Renal cortex interstitium (tissue), 15 donors: ENCODE measurements at places on chromosomes 3 and 15.

GRCh38 chr3:94524102-94524919, 461.4 kb downstream of the NSUN3 start:
- DNase-seq = no peak

DNA sequence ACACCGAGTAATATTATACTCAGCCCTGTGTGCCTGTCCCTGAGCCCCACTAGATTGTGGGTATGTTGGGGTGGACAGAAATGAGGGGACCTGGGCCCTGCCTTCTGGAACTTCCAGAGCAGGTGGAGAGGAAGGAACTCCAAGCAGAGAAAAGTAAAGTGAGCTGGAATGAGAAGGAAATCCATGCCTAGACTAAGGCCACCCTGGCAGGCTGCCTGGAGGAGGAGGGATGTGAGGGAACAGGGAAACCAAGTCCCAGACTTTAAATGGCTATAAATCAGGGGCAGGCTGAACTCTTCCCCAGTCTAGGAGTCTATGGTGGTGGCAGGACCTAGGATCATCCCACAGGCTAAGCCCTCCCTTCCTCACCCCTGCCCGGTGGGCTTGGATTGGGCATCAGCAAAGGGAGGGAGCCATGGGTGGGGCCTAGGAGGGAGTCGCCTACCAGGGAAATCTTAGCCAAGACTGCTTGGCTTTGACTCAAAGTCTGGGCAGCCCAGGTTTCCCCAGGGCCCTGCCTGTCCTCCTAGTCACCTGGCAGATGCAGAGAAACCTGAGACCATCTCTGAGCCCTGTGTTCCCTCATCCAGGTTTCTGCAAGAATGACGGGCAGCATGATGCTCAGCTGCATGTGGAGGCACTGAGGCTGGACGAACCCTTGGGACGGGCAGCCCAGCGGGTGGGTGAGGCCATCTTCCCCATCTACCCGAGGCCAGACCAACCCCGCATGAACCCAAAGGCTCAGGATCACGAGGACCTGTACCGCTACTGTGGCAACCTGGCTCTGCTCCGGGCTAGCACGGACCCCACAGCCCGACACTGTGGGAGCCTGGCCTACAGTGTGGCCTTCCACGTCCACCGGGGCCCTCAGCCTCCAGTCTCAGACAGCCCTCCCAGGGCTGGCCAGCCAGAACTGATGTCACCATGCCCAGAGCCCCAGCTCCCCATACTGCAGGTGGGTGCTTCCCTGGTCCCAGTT, 15.6 kb upstream of the STRA6 start:
- DNase-seq = no peak

GRCh38 chr15:40045572-40046217, 6.7 kb upstream of the SRP14 start:
- DNase-seq = no peak

- DNase-seq = peak; percentile 48
These were observed 1.8 kb downstream of the RCCD1 start for GRCh38 chr15:90956274-90957030.

DNA sequence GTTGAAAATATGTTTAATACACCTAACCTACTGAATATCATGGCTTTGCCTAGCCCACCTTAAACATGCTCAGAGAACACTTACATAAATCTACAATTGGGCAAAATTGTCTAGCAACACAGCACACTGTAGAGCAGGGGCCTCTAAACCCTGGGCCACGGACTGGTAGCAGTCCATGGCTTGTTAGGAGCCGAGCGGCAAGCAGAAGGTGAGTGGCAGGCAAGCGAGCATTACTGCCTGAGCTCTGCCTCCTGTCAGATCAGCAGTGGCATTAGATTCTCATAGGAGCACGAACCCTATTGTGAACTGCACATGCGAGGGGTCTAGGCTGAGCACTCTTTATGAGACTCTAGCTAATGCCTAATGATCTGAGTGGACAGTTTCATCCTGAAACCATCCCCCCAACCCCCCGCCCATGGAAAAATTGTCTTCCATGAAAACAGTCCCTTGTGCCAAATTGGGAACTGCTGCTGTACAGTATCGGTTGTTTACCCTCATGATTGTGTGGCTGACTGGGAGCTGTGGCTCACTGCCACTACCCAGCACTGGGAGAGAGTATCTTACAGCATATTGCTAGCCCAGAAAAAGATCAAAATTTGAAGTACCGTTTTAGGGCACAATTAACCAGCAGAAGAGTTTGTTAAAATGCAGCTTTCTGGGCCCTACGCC, 26.1 kb downstream of the CMSS1 start:
- DNase-seq = no peak

DNA sequence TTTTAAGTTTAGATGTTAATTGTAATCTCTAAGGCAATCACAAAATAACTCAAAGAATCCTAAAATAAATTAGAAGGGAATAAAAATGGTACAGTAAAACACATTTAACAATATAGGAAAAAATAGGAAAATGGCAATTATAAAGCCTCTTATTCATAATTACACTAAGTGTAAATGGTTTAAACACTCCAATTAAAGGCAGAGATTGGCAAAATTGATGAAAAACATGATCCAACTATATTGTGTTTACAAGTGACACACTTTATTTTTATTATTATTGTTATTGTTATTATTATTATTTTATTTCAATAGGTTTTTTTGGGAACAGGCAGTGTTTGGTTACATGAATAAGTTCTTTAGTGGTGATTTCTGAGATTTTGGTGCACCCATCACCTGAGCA, 48.7 kb upstream of the DYNC1LI1 start:
- DNase-seq = no peak

DNA sequence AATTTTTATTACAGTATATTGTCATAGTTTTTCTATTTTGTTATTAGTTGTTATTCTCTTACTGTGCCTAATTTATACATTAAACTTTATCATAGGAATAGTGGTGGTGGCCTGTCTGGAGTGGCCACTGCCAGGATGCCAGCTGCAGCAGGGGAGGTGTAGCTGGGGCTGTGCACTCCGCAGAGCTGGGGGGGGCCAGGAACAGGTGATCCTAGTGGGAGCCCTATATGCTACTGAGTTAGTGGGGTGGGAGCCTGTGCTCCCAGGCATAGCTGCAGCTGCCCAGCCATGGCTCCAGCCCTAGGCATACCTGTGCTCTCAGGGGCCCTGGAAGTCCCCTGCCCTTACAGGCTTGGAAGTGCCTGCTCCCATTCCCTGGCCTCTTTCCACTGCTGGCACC, 638.1 kb upstream of the KCNMB2 start:
- no peak for DNase-seq

DNA sequence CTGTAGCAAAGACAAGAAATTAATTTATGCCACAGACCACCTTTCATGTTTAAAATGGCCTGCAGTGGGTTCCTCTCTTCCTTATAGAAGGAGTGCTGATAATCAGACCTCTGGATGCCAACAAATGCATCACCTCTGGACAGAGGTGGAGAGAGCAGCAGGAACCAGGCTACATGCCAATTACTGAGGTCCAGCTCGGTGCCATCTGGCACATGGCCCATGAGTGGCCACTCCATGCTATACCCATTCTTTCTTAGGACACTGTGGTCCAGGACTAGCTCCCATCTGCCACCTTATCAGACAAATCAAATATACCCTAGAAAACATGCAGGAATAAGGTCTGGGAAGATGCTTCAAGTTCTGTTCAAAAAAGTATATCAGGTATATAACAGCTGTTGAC, 60.7 kb downstream of the TBC1D2B start:
- no peak for DNase-seq

- no peak for DNase-seq
These were observed 8.0 kb downstream of the LOXL1 start for GRCh38 chr15:73934281-73934680.
